ENCODE measurements at places on chromosomes 13 and 19.
A peak's percentile ranks its signal among the peaks of the same experiment; 100 is the strongest.

DNA sequence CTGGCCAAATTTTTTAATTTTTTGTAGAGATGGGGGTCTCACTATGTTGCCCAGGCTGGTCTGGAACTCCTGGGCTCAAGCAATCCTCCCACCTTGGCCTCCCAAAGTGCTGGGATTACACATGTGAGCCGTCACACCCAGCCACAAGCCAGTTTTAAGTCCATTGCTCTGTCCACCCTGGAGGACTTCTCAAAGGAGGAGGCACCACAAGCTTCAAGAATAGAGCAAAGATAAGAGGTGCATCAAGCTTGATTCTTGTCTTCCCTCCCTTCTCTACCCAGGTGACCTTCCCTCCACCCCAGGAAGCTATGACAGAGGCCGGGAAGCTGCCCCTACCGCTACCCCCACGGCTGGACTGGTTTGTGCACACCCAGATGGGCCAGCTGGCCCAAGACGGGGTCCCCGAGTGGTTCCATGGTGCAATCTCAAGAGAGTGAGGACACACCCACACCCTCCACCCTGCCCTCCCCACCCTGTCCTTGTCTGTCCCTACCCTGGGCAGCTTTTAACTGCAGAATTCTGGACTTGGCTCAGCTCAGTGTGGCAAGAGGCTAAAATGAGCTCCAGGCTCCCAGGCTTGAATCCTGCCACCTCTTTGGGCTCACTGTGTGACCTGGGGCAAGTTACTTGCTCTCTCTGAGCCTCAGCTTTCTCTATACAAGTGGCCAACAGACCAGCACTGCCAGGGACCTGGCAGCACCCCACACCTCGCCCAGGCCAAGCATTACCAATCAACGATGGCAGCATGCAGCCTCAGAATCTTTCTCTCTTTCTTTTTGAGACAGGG, 5.2 kb downstream of the HSH2D start:
- peaks cover 11% of the 10 kb centered on the region for H3K36me3 ChIP-seq
- peaks cover 22% of the 10 kb centered on the region for H3K4me1 ChIP-seq
- H3K27me3 ChIP-seq = no peaks in the 10 kb centered on the region
- no peak overlapping the region for H3K27ac ChIP-seq
- no peak overlapping the region for H3K4me3 ChIP-seq
- DNase-seq = no peak

- no peak overlapping the region for H3K27ac ChIP-seq
- no peaks in the 10 kb centered on the region for H3K27me3 ChIP-seq
- DNase-seq = no peak
- H3K36me3 ChIP-seq = no peaks in the 10 kb centered on the region
- no peak overlapping the region for H3K4me3 ChIP-seq
- no peaks in the 10 kb centered on the region for H3K4me1 ChIP-seq
Observed at GRCh38 chr13:74210693-74211393, 76.6 kb upstream of the KLF12 start.

GRCh38 chr13:24217601-24218281, 57.2 kb downstream of the SPATA13 start:
- DNase-seq = no peak
- H3K4me1 ChIP-seq = peaks cover 6% of the 10 kb centered on the region
- no peak overlapping the region for H3K4me3 ChIP-seq
- H3K36me3 ChIP-seq = no peaks in the 10 kb centered on the region

DNA sequence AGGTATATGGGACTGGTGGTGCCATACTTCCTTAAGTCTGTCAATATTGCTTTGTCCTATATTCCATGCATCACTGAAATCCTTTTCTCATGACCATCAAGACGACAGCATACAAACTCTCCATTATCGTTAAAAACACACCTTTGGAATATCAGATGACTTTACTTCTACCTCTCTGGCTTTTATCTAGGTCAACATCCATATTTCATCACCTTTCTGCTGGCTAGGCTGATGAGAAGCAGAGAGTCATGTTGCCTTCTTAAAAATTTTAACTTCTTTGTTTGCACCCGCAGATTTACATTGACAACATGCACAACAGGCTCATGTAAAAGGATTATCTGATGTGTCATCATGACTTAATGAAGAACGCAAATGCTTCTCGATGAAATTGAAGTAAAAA, 771.4 kb downstream of the OLFM4 start:
- no peak overlapping the region for H3K27ac ChIP-seq
- DNase-seq = no peak
- no peak overlapping the region for H3K4me3 ChIP-seq
- no peaks in the 10 kb centered on the region for H3K36me3 ChIP-seq
- H3K27me3 ChIP-seq = no peaks in the 10 kb centered on the region

GRCh38 chr13:23876265-23876664, 12.9 kb downstream of the MIPEP start:
- no peak overlapping the region for H3K4me3 ChIP-seq
- H3K36me3 ChIP-seq = peaks cover 6% of the 10 kb centered on the region
- no peak for DNase-seq
- H3K27ac ChIP-seq = no peak overlapping the region
- no peaks in the 10 kb centered on the region for H3K4me1 ChIP-seq

DNA sequence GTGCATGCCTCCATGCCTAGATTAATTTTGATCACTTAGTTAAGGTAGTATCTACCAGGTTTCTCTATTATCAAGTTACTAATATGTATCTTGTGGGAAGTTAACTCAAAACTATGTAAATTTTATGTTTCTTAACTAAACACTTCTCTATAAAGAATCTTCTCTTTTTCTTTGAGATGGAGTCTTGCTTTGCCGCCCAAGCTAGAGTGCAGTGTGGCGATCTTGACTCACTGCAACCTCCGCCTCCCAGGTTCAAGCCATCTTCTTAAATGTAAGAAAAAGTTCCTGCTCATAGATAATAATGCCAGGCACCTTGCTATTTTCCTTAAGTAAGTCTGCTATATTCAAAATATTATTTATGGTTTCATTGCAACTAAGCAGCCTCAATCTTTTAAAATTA, 58.4 kb downstream of the ELF1 start:
- peaks cover 54% of the 10 kb centered on the region for H3K4me1 ChIP-seq
- no peak overlapping the region for H3K27ac ChIP-seq
- H3K4me3 ChIP-seq = no peak overlapping the region
- no peaks in the 10 kb centered on the region for H3K27me3 ChIP-seq
- peaks cover 13% of the 10 kb centered on the region for H3K36me3 ChIP-seq

- H3K4me3 ChIP-seq = no peak overlapping the region
- no peak for DNase-seq
- H3K4me1 ChIP-seq = peaks cover 72% of the 10 kb centered on the region
- no peaks in the 10 kb centered on the region for H3K27me3 ChIP-seq
Observed at GRCh38 chr19:42204664-42205063, 12.8 kb downstream of the DEDD2 start.

GRCh38 chr13:42547612-42548011, 26.3 kb upstream of the TNFSF11 start:
- H3K27me3 ChIP-seq = no peaks in the 10 kb centered on the region
- no peaks in the 10 kb centered on the region for H3K4me1 ChIP-seq
- H3K36me3 ChIP-seq = no peaks in the 10 kb centered on the region
- no peak overlapping the region for H3K27ac ChIP-seq
- no peak overlapping the region for H3K4me3 ChIP-seq

- H3K27me3 ChIP-seq = no peaks in the 10 kb centered on the region
- no peaks in the 10 kb centered on the region for H3K36me3 ChIP-seq
- no peak overlapping the region for H3K4me3 ChIP-seq
- H3K27ac ChIP-seq = no peak overlapping the region
- no peaks in the 10 kb centered on the region for H3K4me1 ChIP-seq
Observed at GRCh38 chr13:76737526-76737925, 148.7 kb downstream of the KCTD12 start.

GRCh38 chr19:1854039-1854541, 5.8 kb upstream of the REXO1 start:
- peaks cover 61% of the 10 kb centered on the region for H3K4me1 ChIP-seq
- peak overlapping the region; percentile 95 for H3K27ac ChIP-seq
- no peaks in the 10 kb centered on the region for H3K27me3 ChIP-seq
- no peak for DNase-seq
- no peaks in the 10 kb centered on the region for H3K36me3 ChIP-seq
- no peak overlapping the region for H3K4me3 ChIP-seq

DNA sequence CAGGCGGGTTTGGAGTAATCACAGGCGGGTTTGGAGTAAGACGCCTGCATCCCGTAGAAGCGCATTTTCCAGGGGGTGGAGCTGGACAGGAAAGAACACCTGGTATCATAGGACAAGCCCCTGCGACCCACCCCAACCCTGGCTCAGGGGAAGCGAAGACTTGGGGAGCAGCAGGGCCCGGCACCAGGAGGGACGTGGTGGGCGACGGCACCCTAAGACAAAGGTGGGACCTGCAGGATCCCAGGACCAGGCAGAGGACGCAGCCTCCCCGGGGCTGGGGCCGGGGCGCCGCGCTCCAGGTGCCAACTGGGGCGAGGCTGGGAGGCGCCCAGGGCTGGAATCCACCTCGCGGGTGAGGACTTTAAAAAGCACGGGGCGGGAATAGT, 520 bp downstream of the ZNF600 start:
- H3K27ac ChIP-seq = peak overlapping the region; percentile 61
- no peaks in the 10 kb centered on the region for H3K36me3 ChIP-seq
- H3K27me3 ChIP-seq = no peaks in the 10 kb centered on the region
- H3K4me3 ChIP-seq = peak overlapping the region; percentile 77

- H3K36me3 ChIP-seq = no peaks in the 10 kb centered on the region
- H3K27ac ChIP-seq = no peak overlapping the region
- no peak for DNase-seq
- no peaks in the 10 kb centered on the region for H3K4me1 ChIP-seq
- H3K27me3 ChIP-seq = no peaks in the 10 kb centered on the region
Observed at GRCh38 chr19:31023038-31023437, 326.2 kb downstream of the TSHZ3 start.

DNA sequence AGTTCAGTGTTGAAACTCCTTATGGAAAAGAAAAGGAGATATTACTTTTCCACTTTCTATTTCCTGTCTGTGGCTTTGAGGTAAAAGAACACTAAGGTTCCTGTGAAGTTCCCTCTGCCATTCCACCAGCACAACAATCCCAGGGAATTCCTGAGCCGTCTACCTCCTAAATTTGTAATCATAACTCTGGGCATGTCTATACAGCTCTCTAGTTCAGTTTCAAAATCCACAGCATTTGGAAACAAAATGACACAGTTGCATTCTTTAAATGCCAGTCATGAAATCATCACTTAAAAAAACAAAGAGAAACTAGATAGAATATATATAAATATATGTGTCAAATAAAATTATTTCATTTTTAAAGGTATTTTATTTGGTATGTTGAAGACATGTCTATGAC, 9.0 kb upstream of the THSD1 start:
- DNase-seq = no peak
- H3K4me3 ChIP-seq = no peak overlapping the region
- no peaks in the 10 kb centered on the region for H3K27me3 ChIP-seq
- H3K36me3 ChIP-seq = peaks cover 15% of the 10 kb centered on the region

DNA sequence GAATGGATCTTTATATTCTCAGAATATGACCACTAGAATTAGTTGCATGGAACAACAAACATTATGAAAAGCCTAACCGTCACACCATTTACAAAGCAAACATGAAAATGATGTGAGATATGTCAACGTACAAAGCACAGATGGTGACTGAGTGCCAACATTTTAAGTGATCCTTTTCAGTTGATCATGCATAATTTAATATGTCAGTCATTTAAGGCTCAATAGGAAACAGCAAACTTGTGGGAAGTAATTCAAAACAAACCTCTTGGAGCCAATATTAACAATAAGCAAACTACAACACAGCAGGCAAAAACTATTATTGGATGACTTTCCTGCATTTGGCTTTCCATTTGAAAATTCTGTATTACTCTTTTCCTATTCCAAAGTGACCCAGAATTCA, 277.6 kb downstream of the SLITRK6 start:
- no peaks in the 10 kb centered on the region for H3K36me3 ChIP-seq
- no peak for DNase-seq
- H3K4me1 ChIP-seq = no peaks in the 10 kb centered on the region
- H3K27me3 ChIP-seq = no peaks in the 10 kb centered on the region
- H3K4me3 ChIP-seq = no peak overlapping the region

DNA sequence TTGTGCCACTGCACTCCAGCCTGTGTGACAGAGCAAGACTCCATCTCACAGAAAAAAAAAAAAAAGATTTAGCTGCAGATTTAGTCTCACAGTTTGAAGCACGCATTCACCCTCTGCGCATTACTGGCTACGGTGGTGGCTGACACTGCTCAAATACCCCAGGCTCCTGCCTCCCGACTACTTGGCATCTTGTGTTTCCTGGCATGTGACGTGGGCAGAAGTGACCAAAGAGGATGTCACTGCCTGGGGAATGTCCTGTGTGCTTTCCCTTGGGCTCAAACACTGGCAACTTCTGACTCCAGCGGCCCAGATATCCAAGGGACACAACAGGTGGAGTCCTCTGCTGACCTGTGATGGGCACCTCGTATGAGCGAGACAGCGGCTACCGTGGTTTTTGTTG, 24.7 kb upstream of the EIF3G start:
- no peak overlapping the region for H3K4me3 ChIP-seq
- H3K27me3 ChIP-seq = no peaks in the 10 kb centered on the region
- no peak overlapping the region for H3K27ac ChIP-seq
- peaks cover 56% of the 10 kb centered on the region for H3K4me1 ChIP-seq

DNA sequence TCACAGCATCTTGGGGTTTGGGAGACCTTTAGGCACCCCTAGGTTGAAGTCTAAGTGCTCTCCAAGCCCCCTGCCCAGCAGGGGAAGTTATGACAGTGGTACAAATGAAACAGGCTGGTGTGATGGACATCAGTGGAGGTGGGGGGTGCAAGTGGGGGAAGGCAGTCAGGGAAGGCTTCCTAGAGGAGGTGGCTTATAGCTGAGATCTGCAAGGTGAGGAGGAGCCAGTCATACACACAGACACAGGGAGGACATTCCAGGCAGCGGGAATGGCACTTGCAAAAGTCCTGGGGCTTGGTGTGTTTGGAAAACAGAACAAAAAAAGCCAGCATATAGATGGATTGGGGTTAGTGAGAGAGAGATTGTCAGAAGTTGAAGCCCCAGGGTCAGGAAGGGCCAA, 11.6 kb downstream of the HSH2D start:
- H3K4me3 ChIP-seq = no peak overlapping the region
- H3K27ac ChIP-seq = no peak overlapping the region
- no peak for DNase-seq
- no peaks in the 10 kb centered on the region for H3K4me1 ChIP-seq
- H3K36me3 ChIP-seq = peaks cover 29% of the 10 kb centered on the region

DNA sequence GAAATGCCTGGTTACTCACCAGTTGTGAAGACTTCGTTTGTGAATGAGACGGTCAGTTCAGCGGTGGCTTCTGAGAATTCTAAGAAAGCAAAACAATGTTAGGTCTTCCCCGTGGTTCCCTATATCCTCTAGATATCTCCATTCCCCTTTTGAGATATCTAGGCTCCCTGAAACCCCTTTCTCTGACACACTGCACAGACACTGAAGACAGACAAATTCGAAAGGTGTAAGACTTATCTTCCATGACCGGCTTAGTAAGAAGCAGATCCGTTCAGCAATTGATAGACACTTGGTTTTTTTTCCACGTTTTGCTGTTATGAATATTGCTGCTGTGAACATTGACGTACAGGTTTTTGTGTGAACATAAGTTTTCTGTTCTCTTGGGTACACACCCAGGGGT, 19.4 kb downstream of the GP6 start:
- H3K4me1 ChIP-seq = no peaks in the 10 kb centered on the region
- no peaks in the 10 kb centered on the region for H3K27me3 ChIP-seq
- DNase-seq = no peak
- no peak overlapping the region for H3K27ac ChIP-seq

Measured in CD8-positive, alpha-beta memory T cell (primary cell).